RPMI7951 (cell line): ENCODE measurements at places on chromosomes 4 and X.
A peak's percentile ranks its signal among the peaks of the same experiment; 100 is the strongest.

- no peak for DNase-seq
Observed at GRCh38 chrX:9728261-9728660, 37.4 kb downstream of the GPR143 start.

- no peak for DNase-seq
Observed at GRCh38 chr4:109497511-109497910, 62.5 kb upstream of the MCUB start.

GRCh38 chr4:3781193-3781886, 15.2 kb downstream of the ADRA2C start:
- no peak for DNase-seq

- no peak for DNase-seq
Observed at GRCh38 chr4:128862608-128863311, 53.3 kb downstream of the JADE1 start.

DNA sequence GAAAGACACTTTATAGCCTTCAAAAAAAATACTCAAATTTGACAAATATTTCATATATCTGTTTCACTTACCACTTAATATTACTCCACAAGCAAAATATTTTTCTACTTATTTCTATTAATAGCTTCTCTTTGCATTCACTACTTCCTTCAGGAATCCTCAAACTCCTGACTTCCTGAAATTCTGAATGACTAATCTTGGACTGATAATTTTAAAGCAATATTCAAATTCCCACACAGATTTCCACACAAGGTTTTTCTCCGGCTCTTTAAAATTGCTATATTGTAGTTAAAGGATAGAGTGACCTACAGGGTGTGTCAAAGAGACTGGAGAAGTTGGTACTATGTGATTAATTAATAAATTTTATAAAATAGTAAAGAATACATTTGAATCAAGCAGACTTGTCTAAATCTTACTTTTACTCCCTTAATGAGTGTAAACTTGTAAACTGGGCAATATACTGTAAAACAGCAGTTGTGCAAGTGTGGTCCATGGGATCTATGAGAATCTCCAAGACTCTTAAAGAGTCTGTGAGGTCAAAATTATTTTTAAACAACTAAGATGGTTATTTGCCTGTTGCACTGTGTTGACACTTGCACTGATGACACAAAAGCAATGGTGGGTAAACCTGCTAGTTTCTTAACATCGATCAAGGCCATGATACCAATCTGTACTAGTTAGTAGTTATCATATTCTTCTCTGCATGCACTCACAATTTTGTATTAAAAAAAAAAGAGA, 44.5 kb downstream of the ANKRD17 start:
- no peak for DNase-seq

GRCh38 chr4:131584587-131584986, 1564.5 kb upstream of the PCDH10 start:
- DNase-seq = no peak

- no peak for DNase-seq
Observed at GRCh38 chr4:98423009-98423408, 161.8 kb downstream of the RAP1GDS1 start.

DNA sequence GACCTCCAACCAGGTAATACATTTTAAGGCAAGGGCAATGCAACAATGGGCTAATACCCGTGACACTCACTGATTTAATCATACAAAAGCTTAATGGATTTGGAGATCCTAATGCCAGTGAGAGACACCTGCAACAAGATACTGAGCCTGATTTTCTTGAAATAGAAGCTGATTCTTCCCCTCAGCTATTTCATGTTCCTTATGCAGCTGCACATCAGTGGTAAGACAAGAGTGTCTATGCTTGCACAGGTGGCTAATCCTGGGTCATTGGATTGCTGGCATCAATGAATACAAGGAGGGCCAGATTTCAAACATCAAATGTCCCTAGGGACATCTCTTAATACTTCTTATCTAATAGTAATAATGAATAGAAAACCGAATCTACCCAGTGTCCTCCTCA, 139.7 kb downstream of the PPARGC1A start:
- no peak for DNase-seq

DNA sequence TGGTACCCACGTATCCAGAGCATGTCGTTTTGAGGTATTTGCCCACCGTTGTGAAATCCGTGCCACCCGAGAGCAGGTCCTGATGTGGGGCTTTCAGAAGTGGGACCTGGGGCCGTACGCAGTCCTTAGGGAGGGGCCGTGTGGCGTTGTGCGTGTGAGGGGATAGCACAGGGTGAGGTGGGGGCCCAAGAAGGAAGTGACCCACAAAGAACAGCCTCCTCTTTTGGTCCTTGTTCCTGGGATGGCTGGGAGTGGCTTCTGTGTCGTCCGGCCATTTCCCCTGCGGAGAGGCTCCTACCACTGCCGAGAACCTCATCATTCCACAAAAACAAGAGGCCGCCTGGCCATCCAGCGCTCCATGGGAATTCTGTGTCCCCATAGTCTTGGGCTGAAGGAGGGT, 17.0 kb upstream of the MSANTD1 start:
- no peak for DNase-seq

DNA sequence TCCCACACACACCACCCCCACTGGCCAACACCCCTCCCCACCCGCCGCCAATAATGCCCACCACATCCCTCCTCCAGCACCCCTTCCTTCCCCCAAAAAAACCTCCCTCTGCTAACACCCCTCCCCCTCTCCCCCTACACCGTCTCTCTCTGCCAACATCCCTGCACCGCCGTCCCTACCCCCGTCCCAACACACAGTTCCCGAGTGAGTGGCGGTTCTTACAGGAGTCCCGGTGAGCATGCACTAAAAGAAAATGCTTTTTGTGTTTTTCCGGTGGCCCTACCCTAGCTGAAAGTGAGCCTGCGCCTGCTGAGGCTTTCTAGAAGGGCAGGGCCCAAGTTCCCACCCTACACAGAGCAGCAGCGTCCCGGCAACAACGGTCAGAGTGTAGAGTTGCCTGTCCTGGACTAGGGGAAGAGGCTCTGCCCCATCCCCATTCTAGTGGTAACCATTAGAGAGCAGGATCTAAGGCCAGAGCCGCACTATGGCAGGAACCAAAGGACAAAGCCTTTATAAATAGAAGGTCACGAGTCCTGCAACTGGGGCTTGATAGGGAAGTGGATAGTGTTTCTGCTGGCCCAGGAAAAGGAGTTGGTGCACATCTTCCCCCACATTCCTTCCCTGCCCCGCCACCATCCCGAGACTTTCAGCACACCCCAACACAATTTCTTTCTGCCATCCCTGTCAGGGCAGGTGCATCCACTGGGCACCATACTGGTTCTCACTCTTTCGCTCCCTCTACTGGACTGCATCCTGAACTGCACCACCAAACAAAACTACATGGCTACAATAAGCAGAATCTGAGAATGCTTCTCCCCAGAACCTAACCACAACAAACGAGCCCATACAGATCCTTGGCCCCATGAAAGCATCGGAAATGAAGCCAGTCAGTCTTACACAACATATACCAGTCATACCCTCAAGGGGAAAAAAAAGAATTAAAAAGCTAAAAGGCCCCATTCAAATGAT, 78.1 kb upstream of the PAGE3 start:
- DNase-seq = peak; percentile 44

DNA sequence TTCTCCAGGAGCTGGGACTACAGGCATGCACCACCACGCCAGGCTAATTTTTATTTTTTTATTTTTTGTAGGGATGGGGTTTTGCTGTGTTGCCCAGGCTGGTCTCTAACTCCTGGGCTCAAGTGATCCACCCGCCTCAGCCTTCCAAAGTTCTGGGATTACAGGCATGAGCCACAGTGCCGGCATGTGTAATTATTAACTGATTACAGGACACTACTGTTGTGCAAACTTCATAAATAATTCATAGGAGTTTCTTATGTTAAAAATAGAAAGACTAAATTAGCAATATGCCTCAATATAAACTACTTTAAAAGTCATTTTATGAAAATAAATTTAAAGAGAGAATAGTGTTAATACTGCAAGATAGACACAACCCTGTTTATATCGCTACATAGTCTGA, 221.9 kb downstream of the SNCA start:
- no peak for DNase-seq

DNA sequence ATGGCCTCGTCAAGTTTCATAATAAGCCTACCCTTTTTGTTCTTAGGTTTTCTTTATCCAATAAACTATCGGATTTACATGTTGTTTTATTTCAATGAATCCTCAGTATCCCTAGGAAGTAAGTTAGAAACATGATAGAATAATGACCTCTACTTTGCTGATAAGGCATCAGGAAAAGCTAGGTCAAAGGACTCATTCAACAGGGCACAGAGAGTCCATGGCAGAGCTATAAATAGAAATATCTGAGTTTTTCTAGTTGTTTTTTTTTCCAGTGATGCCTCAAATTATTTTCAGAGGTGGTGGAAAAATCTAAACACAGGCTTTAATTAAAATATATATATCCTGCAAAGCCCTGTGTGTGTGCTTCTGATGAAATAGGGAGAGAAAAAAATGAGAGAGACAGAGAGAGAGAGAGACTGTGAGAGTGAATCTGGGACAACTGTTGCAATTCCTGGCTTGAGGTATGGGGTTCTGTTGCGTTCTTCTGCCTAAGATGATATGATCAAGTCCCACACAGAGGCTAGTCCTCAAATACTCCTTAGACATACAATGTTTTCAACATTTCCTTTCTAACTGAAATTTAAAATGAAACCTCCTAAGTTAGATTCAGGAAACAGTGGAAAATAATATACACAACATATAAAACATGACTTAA, 139.9 kb downstream of the HDX start:
- no peak for DNase-seq

GRCh38 chr4:115781528-115782146, 668.2 kb upstream of the NDST4 start:
- DNase-seq = no peak

DNA sequence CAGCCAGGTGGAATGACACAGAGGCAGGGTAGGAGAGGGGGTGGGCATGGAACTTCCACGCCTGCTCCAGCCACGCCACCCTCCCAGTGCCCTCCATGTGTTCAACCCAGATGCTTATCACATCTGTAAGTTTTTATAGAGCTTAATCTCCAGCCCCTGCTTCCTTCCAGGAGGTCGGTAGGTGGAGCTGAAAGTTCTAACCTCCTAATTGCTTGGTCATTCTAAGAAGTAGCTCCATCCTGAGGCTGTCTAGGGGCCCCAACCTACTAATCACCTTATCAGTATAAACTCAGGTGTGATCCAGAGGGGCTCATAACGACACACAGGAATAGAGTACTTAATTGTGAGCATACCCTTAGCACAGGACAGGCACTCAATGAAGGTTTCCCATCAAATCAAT, 18.3 kb downstream of the QDPR start:
- no peak for DNase-seq
